ENCODE measurements at places on chromosomes 16 and 17. TPM values are rescaled to one million over a fixed set of nuclear protein-coding genes. Genes with fewer than 3 reads are reported as not detected.

DNA sequence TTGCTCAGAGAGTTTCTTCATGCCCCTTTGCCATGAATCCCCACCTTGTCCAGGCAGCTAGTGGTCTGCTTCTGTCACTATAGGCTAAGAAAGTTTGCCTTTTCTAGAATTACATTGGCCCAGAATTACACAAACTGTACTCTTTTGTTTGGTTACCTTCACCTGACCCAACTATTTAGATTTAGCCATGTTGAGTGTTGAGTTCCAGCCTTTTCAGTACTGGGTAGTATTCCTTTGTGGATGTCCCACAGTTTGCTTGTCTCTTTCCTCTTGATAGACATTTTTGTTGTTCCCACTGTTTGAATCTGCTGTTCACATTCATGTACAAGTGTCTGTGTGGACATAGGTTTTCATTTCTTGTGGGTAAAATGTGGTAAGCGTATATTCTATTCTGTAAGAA is 22.3 kb downstream of the USP10 start:
- DNase-seq, result no peak

- no peak for DNase-seq
Measured at GRCh38 chr17:47686664-47687327, 7.2 kb upstream of the TBKBP1 start.

DNA sequence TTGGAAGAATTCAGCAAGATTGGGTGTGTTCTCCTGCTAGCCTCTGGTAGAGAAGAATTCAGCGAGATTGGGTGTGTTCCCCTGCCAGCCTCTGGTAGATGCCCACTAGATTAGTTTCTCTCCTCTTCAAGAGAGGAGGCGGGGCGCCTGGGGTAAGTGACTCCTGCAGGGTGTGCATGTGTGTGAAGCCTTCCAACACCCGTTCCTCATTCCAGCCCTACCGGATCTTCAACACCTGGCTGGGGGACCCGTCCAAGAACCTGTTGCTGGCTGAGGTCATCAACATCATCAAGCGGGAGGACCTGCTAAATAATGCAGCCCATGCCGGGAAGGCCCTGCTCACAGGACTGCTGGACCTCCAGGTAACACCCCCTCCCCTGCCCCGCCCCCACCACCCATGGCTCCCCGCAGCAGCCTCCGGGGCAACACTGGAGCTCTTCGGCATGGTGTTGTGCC is 21.3 kb downstream of the TMEM186 start:
- DNase-seq, result no peak

- no peak for DNase-seq
Measured at GRCh38 chr17:50668025-50668837, 33.5 kb downstream of the ABCC3 start.

GRCh38 chr16:80231888-80232287 is 308.9 kb upstream of the DYNLRB2 start:
- DNase-seq, result no peak

- DNase-seq, result no peak
Measured at GRCh38 chr16:56999409-57000270, 10.3 kb downstream of the NLRC5 start.

GRCh38 chr16:87203060-87203656 is 114.0 kb downstream of the C16orf95 start:
- DNase-seq, result peak; percentile 86

- no peak for DNase-seq
Measured at GRCh38 chr16:918068-918467, 52.7 kb downstream of the LMF1 start.

DNA sequence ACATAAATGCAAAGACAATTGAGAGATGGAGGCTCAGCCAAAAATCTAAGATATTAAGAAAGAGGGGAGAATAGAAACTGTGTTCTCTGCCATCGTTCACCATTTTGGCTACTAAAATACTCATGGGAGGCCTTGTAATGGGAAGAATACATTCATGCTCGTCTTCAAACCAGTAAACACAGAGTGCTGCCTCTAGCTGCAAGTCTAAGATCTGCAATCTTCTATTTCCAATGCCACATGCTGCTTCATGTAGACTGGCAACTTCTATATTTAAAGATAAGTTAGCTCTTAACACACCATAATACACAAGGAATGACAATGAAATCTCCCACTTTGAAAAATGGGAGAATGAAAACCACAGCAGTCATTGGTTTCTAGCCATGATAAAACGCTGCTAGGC is 387.3 kb downstream of the HS3ST3B1 start:
- DNase-seq, result no peak

- DNase-seq, result peak; percentile 77
Measured at GRCh38 chr16:21283521-21284289, 5.6 kb upstream of the CRYM start.

- DNase-seq, result no peak
Measured at GRCh38 chr17:64276961-64277505, 14.0 kb upstream of the TEX2 start.

DNA sequence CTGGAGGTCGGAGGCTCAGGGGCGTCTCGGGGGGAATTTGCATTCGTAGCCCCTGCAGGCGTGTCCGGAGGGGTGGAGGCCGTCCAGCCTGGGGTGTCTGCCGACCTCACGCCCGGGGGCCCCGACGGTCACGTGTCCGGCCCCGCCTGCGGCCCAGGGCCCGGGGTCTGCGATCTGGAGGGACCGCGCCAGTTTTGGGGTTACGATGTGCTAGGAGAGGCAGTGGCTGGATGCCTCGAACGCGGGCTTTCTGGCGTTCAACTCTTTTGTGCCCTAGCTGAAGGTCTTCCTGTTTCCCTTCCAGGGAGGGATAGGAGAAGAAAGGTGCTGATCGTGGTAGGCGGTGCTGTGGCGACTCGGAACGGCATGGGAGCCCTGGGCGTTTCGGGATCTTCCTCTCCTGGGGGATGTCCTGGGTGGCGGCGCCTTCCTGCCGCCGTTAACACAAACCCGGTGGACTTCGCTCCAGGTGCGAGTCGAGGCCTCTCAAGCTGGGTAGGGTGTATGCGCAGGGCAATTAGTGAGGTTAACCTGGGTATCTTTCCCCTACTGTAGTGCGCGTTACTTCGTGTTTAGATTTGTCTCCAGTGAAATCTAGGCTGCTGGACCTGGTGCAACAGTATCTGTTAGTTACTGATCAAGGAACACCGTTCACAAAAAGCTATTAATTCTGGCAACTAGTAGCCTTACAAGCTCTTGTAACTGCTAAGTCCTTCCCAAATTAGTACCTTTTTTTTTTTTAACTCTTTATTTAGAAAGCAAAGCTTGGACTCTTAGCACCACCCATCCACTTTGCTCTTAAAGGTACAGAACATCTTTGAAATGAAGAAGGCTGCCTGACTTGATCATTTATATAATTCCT is 1.3 kb downstream of the AKAP1 start:
- DNase-seq, result peak; percentile 34

DNA sequence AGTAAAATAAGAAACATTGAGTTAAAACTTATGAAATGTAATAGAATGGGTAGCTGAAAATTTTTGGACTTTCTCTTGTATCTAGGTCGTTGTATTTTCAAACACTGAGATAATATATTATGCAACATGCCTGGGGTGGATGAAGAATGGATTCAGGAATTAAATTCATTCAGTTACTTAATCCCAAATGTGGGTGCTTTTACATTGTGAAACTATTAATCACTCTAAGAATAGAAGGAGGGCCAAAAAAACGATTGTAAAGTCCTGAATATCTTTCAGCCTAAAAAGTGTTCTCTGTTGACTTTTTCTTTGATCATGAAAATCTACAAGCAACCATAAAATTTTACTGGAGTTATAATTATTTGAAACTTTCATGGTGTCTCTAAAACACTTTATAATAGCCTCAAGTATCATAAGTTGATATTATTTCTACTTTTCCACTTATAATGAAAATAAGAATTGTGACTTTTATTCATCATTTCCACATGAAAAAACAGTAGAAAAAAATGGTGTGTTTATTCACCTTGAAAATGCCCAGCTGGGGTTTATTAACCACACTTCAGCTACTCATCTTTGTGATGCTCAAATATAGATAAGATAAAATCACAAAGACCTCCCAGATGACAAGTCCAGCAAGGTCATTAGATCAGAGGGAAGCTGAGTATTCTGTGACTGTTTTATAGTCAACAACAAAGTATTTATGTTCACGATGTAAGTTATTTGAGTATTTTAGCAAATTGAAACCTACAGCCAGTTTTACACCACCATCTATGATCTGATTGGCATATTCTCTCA is 619.9 kb upstream of the SOX9 start:
- no peak for DNase-seq

DNA sequence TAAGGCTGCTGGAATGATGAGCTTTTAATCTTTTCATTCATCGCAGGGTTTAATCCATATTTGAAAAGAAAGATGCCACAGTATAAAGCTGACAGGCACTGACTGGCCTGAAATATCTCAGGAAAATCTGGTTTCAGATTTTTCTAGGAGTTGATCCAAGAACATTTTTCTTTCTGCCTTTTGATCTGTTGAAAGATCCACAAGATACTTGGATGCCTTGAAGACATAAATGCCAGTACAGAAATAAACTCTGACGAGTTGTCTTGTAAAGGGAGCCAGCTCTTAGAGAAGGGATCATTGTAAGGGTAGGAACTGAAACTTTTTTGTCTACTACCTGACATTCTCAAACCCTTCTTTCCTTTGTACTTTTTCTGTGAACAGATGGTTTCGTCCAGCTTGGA is 25.4 kb upstream of the KRT20 start:
- no peak for DNase-seq

DNA sequence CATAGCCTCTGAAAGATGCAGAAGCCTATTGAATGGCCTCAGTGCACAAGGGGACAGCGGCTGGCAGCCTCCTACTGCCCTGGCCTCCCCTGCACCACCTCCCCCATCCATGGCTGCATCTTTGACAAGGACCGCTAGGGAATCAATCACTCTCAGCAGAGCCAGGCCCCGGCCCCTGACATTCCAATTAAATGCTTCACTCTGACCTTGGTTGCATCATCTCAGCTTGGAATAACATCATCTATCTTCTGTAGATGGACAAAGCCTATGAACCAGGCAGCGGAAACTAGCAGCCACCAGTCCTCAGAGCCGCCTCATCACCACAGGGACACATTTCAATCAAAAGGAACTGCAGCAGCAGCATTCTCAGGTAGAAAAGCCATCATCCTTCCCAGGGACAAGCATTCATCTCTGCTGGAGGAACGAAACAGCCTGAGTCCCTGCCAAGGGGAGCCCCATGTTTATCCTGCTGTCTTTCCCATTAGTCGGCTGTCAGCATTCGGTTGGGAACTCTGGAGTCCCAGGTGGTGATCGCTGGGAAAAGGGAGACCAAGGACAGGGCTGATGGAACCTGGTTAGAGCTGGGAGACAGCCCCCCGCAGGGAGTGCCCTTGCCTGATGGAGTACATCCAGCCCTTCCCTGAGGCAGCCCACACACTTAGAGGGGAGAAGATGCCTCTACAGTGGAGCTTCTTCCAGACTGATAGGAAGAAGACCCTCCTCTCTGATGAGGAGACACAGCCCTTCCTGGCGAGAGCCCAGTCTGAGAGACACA is 11.5 kb upstream of the TMEM132E start:
- DNase-seq, result no peak

GRCh38 chr17:42989726-42990652 is 8.2 kb upstream of the RPL27 start:
- no peak for DNase-seq

DNA sequence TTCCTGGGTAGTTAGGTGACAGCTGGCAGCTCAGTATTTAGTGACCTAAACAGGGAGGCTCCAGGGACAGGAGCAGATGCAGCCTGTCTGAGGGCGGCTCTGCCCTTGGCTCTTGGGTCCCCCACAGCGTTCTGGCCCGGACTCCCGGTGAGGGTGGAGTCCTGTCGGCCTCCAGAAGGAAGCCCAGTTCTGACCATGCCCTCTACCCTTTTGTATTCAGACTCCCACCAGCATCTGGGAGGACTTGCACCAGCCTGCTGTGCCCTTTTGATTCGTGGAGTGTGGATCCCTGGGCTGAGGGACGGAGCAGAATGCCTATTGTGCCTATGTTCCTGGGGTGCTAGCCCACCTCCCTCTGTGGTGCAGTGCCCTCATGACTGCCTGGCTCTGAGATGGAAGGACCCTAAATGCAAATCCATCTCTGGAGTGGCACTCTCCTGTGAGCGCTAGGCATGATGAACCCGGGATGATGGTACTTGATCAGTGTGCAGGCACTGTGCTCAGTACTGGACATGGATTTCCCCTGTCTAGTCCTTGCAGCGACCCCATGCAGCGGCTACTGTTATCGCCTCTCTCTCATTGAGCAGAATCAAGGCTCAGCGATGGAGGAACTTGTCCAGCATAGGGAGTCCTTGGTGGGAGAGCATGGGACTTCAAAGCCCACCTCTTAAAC is 123.1 kb downstream of the SNX29 start:
- peak; percentile 43 for DNase-seq

- no peak for DNase-seq
Measured at GRCh38 chr17:527247-527646, 174.6 kb upstream of the RPH3AL start.

DNA sequence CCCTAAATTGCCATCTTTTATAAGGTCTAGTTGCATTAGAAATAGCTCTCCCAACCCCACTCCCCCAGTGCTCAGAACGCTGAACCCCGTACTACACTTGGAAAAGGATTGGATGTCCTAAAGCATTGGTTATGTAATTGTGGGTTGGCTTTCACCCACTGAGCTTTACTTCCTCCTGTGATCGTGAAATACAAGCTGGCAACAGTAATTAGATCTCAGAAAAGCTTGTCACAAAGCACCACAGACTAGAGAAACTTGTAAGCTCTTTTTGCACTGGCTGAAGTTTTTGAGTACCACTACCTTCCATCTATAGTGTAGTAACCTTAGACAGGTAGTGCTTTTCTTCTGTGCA is 54.4 kb downstream of the SIAH1 start:
- no peak for DNase-seq

DNA sequence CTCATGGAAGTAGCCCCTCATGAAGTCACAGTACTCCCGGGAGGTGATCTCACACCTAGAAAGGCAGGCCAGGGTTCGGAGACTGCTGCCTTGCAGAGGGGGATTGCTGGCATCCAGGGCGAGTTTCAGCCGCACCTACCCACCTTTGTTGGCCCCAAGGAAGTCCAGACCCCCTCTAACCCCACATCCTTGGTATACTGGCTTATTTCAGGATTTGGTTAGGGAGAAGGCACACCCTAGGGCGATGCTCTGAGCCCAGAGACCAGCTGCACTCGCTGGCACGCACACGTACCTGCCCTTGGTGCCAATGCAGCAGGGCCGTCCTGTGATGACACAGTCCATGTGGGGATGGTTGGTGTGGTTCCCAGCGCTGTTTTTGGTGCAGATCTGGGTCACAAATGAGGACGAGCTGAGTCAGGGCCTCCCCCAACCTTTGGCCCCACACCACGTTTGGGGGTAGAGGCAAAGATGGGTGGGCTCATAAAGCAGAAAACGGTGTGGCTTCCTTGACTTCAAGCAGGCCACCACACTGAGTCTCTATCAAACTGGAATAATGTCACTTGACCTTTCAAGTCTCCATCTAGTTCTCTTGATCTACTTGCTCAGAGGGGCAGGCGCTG is 5.9 kb downstream of the SNRNP25 start:
- DNase-seq, result no peak

- DNase-seq, result no peak
Measured at GRCh38 chr17:55635253-55635914, 87.3 kb downstream of the TMEM100 start.

Gene ATP2A1
- 4.5 TPM for total RNA-seq

Gene MPDU1
- 60.2 TPM for total RNA-seq

Gene PARD6A
- total RNA-seq, result 18.7 TPM

Gene LPCAT2
- total RNA-seq, result 1.8 TPM

Gene HMOX2
- total RNA-seq, result 76.0 TPM

Gene KRT39
- not detected for total RNA-seq

Gene AOC2
- total RNA-seq, result 6.1 TPM

Gene WFDC1
- total RNA-seq, result 0.93 TPM

Gene ITGAD
- not detected for total RNA-seq

Gene UMOD
- total RNA-seq, result not detected

Gene SMG1
- total RNA-seq, result 82.1 TPM
